Stimulated activated CD8-positive, alpha-beta memory T cell treated with anti-CD3 and anti-CD28 coated beads, Interleukin-15, amount 100 ng/mL, for 4 hours (primary cell): ENCODE measurements at places on chromosomes 5 and 9.
A peak's percentile ranks its signal among the peaks of the same experiment; 100 is the strongest.

DNA sequence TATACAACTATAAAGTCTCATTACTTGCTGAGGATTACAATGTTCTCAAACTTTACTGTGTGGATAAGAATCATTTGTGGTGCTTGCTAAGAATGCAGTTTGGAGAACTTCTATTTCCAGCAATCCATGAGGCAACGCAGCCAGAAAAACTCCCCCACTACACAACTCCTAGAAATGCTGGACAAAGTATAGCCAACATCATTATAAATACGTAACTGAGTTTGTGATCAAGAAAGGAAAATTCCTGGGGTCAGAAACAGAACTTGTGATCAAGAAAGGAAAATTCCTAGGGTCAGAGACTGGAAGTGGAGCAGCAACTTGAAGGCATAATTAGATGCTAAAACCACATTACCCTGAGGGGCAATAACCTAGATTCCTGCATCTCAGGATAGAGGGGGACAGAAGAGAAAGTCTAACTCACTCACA is 81.1 kb downstream of the MAT2B start:
- no peak for DNase-seq

DNA sequence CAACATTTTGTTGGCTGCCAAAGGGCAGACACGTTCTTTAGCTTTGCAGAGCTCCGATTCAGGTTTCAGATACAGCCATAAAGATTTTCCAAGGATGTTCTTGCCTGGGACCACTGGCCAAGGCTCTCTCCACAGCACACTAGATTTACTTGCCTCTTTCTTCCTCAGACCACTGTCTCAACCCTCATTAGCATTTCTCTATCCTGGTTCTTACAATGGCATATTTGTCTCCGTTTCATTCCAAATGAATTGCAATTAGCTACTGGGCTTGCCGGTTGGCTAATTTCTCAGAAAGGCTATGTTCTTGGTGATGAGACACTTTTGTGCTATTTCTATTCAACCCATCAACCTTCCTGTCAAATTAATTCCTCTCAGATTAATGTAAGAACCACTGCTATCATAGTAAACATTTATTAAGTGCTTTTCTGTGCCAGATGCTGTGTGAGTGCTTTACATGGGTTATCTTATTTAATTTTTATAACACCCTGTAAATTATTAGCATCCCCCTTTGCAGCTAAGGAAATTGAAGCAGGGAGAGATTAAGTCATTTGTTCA is 118.4 kb upstream of the NR3C1 start:
- no peak for DNase-seq

DNA sequence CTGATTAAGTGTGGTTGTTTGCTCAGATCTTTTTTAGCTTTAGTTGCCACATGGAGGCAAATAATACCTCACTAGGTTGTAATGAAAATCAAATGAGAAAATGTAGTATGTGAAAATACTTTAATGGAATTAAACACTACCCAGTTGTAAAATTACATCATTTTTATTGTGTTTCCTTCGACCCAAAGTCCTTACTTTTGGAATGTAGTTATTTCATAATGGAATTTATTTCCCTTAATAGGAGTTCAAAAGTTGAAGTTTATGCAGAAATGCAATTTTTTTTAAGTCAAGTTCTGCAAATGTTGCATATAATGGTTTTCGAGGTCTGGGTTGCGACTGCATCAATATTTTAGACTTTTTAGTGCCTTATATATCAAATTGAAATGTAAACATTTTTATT is 31.0 kb downstream of the TNPO1 start:
- DNase-seq: no peak

DNA sequence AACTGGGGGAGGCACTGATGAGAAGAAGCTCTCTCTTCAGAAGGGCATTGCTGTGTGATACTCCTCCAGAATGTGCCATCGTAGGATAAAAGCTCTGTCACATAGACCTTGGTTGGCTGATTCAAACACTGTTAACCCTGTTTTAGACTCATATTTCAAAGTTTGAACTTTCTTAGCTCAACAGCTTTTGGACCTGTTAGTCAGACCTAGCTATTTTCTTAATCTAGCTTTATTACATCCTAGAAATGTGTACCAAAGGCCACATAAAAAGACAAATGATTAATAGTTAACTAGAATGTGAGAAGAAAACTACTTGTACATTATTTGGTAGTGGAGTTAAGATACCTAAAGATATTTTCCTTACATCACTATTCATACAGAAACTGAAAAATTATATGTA is 4.3 kb downstream of the RHOBTB3 start:
- no peak for DNase-seq

DNA sequence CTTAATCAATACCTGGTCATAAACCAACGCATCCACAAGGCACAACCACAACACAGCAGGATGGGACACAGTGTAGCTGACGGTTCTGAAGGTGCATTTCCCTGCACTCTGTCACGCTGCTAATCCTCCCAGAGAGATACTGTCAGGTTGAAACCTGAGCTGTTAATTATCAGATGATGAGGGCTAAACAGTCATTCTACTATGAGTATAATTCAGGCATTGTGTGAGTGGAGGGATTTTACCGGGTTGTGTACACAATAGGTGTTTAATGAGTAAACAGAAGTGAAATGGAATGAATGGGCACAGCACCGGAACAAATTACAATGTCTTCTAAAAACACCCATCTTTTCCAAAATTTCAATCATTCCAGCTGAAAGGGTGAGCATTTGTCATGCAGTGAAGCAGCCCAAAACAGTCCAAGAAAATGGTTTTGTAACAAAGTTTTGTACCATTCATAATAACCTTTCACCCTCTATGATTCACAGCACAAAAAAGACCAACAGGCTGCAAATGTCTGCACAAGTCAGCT is 71.5 kb downstream of the ABCA1 start:
- no peak for DNase-seq

GRCh38 chr5:156920042-156920860 is 42.8 kb downstream of the TIMD4 start:
- peak; percentile 21 for DNase-seq

- no peak for DNase-seq
Measured at GRCh38 chr5:144089401-144090021, 80.9 kb downstream of the YIPF5 start.

GRCh38 chr5:148393390-148393741 is 9.6 kb downstream of the FBXO38 start:
- DNase-seq: no peak

DNA sequence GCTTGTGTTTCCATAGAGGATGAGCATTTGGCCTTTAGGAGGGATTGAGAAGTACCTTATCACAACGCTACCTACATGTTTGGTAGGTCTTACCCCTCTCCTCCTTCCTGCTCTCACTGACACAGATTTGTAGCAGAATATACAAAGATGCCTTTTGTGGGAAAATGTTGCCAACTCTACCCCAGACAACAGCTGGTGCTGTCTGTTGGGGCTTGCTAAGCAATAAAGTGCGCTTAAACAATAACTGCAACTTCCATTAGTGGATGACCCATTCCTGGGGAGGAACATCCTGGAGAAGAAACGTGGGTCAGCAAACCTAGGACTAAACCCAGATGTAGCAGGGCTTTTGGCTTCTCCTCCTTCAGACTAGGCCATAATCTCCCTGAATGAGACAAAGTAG is 174.3 kb downstream of the EFNA5 start:
- no peak for DNase-seq

GRCh38 chr9:121154782-121155181 is 46.9 kb downstream of the RAB14 start:
- DNase-seq: no peak

DNA sequence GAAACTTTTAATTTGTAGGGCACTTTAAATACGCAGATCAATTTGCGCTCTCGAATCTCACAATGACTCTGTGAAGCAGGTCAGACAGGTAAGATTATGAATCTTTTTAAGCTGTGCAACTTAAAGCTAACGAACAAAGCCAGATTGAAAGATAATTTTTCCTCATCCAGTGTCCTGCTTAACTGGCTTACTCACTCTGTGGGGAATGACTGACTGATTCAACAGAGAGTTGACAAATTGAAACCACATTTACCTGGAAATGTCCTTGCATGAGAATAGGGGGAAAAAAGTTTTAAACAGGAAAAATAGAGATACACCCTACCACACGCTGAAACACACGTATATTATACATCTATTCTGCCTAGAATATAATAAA is 187.9 kb downstream of the MAN2A1 start:
- DNase-seq: no peak

DNA sequence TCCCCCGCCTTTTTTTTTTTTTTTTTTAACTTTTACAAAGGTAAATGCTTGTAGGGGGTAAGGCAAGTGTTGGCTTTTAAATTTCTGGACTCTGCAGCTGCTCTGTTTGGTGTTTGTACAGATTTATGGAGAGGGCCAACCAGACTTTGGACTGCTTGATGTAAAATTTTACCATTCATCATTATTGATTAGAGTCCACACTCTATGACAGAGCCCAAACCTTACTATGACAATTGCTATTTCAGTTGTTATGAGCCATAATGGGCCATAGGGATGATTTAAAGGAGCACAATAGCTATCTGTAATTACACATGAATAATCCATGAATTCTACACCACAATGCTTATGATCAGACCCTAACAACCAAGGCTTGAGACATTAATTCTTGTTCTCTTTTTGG is 867.2 kb downstream of the NR2F1-AS1 start:
- no peak for DNase-seq

DNA sequence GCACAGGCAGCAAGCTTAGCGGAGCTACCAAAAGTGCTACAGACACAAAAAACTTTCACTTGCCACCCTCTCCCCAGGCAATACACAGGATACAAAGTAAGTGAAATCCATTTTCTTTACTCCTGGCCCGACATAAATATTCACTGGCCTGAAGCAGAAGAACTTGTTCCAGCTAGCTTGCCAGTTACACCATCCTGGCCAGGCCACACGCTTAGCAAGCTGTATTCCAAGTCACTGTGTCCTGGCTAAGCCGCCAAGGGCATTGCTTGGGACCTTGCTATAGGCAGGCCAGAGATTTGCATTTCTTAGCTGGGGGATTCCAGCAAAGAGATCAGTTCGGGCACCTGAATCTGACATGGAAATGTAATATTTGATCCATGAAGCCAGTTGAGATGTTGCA is 71.0 kb upstream of the SLC1A3 start:
- DNase-seq: no peak

- DNase-seq: no peak
Measured at GRCh38 chr9:76390656-76391055, 3.6 kb downstream of the RFK start.

DNA sequence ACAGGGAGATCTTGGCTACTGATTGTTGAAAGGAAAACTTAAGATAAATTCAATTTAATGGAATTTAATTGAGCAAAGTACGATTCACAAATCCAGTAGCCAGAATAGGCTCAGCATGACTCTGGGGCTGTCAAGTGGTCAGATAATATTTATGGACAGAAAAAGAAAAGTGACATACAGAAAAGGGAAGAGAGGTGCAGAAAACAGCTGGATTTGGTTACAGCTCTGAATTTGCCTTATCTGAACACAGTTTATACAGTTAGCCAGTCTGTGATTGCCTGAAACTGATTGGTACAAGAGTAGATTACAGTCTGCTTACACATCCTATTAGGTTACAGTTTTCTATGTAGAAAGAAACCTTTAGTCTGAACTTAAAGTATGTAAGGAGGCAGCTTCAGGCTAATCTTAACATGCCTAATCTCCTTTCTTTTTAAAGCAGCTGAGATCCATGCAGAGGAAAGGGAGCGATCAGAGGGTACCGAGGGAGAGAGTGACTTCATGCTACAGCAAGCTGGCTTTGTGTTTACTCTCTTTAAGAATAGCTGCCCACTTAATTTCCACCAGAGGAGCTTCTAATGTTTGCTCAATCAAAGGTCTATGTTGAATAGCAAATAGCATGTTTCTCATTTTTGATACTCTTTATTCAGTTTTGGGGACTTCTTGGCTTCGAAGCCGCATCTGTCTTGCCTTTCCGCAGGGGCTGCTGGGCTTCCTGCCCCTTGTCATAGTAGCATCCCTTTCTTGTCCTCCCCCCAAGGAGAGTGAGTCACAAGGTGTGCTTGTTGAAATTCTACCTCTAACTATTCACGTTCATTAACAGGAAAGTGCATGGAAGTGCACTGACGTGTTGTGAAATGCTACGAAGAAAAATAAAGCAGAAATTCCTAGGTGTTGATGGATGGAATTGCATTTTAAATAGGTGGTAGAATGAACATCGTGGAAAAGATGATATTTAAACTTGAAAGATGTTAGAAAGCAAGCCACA is 761.2 kb downstream of the TAF11L14 start:
- DNase-seq: no peak

DNA sequence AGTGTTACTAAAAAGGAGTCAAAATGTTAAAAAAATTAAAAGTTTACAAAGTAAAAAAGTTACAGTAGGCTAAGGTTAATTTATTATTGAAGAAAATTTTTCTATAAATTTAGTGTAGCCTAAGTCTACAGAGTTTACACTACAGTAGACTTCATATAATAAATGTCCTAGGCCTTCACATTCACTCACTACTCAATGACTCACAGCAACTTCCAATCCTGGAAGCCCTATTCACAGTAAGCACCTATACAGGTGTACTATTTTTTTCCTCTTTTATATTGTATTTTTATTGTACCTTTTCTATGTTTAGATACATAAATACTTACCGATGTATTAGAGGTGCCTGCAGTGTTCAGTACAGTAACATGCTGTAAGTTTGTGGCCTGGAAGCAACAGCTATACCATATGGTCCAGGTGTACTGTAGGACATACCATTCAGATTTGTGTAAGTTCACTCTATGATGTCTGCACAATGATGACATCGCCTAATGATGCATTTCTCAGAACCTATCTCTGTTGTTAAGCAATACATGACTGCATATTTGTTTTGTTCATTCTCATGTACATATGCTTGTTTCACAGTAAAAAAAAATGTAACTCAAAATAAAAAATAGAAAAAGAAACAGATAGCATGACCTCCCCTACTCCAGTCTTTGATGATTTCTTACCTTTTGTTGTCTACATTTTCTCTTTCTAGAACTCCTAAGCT is 64.7 kb downstream of the NR3C1 start:
- no peak for DNase-seq

- DNase-seq: no peak
Measured at GRCh38 chr9:134361843-134362414, 35.7 kb downstream of the RXRA start.

DNA sequence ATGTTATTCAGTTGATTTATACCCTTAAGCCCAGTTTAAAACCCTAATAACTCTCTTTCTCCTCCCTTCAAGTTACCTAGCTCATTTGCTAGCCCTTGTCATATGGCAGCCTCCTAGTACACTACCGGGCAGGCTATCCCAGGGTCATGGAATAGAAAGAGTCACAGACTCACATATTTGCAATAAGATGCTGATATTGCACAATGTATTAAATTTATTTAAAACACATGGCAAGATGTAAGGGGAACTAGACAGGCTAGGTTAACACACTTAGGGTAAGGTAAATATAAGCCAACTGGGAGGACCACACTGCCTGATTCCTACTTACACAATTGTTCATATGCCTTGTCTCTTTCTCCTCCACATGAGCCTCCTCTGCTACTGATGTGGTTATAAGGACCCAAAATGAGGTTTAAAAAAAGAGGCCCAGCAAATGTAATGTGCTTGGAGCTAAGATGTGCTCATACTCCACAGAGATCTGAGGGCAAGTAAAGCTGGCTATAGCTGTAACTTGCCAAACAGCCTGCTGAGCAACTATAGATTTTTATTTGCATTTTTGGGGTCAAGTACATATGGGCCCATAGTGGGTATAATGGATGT is 130.0 kb downstream of the ENC1 start:
- DNase-seq: no peak
